NCI-H345 (cell line): ENCODE measurements at places on chromosomes 11 and 22.

GRCh38 chr11:90134478-90135003 lies at the start of gene NAALAD2:
Gene NAALAD2 (plus strand): TSS chr11:90134663. CDS start chr11:90134759, 96 bp downstream.
- peak; percentile 18 for DNase-seq

DNA sequence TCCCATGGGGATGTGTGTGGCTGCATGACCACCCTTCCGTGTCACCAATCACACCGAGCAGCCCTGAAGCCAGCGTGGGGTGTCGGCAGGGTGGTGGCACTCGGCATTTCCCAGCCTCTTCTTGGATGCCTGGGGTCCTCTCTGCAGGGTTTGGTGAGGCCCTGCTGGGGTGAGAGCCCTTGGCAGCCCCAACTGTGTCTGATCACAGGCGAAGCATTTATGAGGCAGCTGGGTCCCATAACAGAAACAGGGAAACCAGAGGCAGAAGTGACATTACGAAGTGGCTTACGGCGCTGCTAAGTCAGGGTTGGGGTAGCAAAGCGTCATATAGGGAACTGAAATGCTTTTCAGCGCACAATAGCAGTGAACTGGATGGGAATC lies 92.3 kb upstream of the SEPTIN5 start:
- DNase-seq = no peak

DNA sequence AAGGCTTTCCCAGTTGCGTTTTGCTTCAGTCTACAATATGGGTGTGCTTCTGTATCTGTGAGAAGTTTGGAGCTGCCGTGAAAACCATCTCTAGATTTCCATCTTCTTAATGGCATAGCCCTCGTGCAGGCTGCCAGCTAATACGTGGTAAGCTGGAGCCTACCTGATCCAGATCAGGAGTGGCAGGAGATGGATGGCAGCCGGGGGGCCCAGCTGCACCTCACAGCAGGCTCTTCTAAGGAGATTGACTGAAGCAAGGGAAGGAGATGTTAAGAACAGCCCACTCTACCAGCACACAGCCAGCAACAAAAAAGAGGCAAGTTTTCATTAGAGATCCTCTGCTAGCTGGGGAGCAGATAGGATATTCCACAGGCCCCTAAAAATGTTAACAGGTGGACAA lies 115.5 kb downstream of the MSANTD4 start:
- no peak for DNase-seq

- DNase-seq = peak; percentile 81
Observed at GRCh38 chr11:2691991-2692875, 7.6 kb downstream of the KCNQ1OT1 start.

GRCh38 chr11:100561323-100561722 lies 125.8 kb upstream of the ARHGAP42 start:
- no peak for DNase-seq

DNA sequence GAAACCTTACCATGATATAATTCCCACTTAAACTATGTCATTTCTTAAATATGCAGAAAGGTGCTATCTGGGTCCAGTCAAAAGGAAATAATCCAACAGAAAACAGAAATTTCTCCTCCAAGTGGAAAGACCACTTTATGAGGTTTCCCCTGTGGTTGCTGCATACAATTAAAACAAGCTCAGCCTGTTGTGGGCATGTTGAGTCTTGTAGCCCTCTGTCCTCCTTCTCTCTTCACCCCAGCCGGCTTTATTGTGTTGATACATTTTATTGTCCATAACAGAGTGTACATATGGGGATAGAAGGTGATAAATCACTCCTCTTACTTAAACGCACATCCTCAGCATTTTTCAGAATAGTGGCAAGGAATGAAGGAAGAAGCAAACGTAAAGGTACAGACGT lies 126.0 kb upstream of the MTNR1B start:
- DNase-seq = peak; percentile 94

DNA sequence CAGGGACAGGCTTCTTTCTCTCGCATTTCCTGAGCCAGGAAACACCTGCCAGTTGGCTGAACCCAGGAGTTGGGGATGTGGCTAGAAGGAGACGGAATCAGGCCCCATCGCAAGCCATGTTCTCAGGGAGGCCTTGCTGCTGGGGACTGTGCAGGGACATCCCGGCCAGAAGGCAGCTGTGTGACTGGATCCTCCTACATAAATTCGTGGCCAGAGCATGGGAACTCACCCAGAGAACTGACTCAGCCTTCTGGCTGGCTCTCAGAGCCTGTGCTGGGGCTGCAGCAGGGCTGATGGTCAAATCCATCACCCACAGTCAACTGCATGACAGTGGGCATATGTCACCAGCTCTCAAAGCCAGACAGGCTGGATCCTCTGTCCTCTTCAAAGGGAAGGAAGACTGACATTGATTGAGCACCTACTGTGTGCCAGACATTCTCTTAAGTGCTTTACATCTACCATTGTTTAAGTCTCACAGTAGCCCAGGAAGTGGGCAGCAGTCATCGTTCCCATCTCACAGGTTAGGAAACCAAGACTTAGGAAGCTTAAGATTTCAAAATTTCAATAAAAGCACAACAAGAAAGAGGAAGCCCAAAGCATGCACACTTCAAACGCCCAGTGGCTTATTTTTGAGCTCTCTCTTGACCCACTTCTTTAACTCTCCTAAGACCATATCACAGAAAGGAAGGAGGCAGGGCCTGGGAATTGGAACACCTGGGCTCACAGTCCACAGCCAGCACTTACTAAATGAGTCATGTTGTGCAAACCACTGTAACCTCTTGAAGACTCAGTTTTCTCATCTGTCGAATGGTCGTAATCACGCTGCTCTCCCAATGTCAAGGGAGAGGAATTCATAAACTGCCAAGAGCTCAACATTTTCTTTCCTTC lies 30.9 kb upstream of the CACNG2 start:
- DNase-seq = no peak

DNA sequence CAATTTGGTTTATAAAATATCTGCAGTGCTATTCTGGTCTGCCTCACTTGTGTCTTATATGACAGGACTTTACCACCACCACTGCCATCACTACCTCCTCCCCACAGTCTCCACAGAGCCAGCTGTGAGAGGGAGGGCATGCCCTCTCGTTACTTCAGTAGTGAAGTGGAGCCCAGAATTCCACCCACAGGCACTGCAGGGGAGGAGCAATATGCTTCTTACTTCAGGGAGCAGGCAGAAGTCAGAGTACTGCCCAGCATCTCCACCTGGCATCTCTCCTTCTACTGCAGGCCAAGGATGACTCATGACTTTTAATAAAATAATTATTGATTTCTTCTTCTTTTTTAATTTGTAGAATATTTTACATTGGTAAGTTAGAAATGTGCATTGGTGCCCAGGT lies 255.5 kb downstream of the DYNC2H1 start:
- DNase-seq = no peak

DNA sequence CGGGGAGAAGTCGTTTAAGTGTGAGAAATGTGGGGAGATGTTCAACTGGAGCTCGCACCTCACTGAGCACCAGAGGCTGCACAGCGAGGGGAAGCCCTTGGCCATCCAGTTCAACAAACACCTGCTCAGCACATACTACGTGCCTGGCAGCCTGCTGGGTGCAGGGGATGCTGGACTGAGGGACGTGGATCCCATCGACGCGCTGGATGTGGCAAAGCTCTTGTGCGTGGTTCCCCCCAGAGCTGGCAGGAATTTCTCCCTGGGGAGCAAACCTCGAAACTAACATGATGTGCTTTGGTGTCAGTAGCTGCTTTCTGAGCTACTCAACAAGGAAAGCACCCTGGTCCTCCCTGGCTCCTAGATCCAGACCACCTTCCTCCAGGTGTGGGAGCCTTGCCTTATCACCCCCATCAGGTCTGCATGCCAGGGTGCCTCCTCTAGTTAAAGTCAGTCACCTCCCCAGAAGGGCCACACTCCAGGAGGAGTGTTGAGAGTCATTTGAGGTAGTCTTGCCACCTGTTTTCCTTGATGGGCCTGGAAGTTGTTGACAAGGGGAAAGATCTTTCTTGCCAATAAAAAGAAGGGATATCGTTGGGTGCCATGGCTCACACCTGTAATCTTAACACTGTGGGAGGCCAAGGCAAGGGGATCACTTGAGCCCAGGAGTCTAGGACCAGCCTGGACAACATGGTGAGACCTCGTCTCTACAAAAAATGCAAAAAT lies 12.9 kb downstream of the ZNF74 start:
- no peak for DNase-seq

DNA sequence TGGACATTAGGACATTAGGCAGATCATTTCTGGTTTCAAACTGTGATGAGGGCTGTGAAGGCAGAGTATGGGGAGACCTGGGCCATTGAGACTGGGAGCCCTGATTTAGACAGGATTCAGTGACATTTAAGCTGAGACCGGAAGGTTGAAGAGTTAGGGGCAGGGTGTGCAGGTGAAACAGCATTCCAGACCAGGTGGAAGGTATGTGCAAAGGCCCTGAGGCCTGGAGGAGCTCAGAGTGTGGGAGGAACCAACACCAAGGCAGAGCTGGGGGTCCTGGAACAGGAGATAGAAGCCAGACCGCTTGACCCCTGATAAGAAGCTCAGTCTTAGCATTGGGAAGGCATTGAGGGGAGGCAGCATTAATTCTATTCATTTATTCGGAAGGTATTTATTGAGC lies 32.5 kb downstream of the ZC3H7B start:
- DNase-seq = no peak

- no peak for DNase-seq
Observed at GRCh38 chr22:30873086-30873650, 95.4 kb downstream of the MORC2 start.

DNA sequence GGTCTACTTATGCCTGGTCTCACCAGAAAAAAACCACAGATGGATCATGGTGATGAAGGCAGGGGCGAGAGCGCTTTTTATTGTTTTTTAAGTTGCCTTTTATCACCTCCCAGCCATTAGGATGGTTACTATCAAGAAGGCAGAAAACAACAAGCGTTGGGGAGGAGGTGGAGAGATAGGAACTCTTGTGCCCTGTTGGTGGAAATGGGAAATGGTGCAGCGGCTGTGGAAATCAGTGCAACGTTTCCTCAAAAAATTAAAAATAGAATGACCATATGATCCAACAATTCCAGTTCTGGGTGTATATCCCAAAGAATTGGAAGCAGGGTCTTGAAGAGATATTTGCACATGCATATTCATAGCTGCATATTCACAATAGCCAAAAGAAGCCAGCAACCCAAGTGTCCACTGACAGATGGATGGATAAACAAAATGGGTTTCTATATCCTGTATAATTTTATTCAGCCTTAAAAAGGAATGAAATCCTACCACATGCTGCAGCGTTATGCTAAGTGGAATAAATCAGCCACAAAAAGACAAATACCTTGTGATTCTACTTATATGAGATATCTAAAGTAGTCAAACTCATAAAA lies 20.5 kb upstream of the ACRV1 start:
- DNase-seq = no peak

DNA sequence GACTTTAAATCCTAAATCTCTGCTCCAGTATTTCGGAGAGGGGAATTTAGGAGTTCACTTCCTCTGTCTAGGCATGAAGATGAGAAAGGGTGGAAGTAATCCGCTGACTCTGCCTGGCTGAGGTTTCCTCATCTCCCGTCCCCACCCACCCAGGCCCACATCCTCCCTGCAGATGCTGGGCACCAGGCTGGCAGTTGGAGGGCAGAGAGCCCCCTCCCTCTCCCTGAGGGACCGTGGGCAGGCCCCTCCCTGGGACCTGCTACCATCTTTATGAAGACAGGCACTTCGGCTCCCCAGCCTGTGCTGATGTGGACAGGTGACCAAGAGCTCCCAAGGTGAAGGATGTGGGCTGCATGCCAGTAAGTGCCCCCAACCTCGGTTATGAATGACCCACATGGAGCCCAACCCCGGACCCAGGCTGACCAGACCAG lies 6.7 kb downstream of the CASTOR1 start:
- no peak for DNase-seq

- DNase-seq = no peak
Observed at GRCh38 chr22:49023161-49023878, 804.4 kb downstream of the BRD1 start.

- DNase-seq = no peak
Observed at GRCh38 chr11:118635642-118636041, 28.2 kb downstream of the PHLDB1 start.

DNA sequence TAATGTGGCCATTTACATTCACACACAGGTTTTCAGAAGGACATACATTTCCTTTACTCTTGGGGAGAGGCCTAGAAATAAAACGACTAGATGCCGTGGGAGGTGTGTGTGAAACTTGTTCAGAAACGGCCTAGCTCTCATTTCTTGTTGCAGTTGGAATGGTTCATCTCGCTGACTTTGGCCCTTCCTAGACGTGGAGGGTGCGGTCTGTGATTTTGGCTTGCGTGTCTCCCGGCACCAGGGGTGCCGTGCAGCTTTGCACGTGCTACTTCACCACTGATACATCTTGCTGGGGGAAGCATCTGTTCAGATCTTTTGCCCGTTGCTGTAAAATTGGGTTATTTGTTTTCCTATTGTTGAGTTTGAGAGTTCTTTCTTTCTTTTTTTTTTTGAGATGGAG lies 3.1 kb upstream of the PRR33 start:
- no peak for DNase-seq

DNA sequence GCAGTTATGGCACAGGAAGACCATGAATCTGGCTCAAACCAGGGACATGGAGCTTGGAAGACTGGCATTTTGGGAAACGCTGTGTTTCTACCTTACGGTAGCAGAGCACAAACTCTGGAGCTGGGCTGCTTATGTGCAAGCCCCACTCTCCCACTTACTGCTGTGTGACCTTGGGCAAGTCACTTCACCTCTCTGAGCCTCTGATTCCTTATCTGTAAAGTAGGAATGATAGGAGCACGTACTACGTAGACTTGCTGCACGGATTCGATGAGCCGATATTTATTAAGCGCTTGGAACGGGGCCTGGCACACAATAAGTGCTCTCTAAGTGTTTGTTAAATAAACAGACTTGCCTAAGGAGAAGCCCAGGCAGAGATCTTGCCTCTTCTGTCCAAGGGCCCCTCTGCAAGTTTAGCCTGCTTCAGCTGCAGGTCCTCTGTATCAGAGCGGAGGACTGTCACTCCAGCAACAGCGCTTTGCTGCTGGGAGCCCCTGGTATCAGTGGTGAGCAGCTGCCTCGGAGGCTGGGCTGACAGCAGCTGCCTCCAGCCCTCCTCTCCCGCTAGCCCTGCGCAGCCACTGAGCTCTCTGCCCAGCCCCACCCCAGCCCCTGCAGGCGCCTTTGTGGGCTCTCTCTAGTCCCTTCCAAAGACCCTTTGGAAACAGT lies 96.9 kb upstream of the ANO1 start:
- no peak for DNase-seq

DNA sequence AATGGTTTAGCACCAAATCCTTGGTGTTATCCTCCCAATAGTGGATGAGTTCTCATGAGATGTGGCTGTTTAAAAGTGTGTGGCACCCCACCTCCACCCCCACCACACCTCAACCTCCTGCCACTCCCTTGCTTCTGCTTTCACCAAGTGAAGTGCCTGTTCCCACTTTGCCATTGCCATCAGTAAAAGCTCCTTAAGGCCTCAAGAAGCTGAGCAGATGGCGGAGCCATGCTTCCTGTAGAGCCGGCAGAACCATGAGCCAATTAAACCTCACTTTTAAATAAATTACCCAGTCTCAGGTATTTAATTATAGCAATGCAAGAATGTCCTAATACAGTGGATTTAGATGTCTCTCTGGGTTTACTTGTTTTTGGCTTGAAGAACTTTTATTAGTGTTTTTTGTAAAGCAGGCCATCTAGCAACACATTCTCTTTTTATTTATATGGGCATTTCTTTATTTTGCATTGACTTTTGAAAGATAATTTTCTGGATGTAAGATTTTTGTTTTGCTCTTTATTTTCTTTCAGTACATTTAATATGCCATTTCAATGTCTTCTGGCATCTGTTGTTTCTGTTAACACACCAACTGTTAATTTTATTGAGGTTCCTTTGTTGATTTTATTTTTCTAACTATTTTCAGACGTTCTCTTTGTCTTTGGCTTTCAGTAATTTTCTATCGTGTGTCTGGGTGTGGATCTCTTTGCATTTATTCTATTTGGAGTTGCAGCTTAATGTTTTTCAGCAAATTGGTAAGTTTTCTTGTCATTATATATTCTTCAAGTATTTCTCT lies 724.5 kb upstream of the CNTN5 start:
- no peak for DNase-seq
